ENCODE measurements at places on chromosomes 2 and 18. TPM values are rescaled to one million over a fixed set of nuclear protein-coding genes. Genes with fewer than 3 reads are reported as not detected.

The HAAO gene
- polyA plus RNA-seq, result 7.5 TPM

The TMEM182 gene
- polyA plus RNA-seq, result 1.7 TPM

The SERPINB3 gene
- not detected for polyA plus RNA-seq

The SERPINB4 gene
- not detected for polyA plus RNA-seq

All from spleen (tissue), 13 donors.